ENCODE measurements at places on chromosomes 4 and X. TPM values are rescaled to one million over a fixed set of nuclear protein-coding genes. Genes with fewer than 3 reads are reported as not detected.

IRS4 gene
- not detected for total RNA-seq

VEGFD gene
- 0.21 TPM for total RNA-seq

FRG2 gene
- total RNA-seq, result not detected

SPATA18 gene
- 18.7 TPM for total RNA-seq

CPLX1 gene
- not detected for total RNA-seq

EFNB1 gene
- 127 TPM for total RNA-seq

TKTL2 gene
- not detected for total RNA-seq

GAGE2A gene
- not detected for total RNA-seq

TEC gene
- total RNA-seq, result 1.6 TPM

PRKG2 gene
- 5.1 TPM for total RNA-seq

TMPRSS11D gene
- 11.3 TPM for total RNA-seq

HS6ST2 gene
- 14.0 TPM for total RNA-seq
